ENCODE measurements at places on chromosomes 4 and X.

DNA sequence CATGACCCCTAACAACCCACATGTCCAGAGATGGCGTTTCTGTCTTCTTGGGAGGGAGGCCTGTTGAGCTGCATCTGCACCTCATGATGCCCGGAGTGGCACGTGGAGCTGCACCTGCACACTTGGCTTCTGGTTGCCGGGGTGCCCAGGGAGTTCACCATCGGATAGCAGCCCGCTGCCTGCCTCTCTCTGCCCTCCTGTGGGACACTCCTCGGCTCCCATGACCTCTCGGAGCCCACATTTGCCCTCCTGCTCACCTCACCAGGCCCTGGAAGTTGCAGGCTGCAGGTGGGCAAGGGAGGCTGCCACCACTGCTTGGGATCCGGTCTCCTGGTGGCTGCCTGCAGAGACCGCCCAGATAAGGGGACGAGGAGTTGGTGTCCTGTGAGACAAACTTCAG is 74.1 kb downstream of the TRAPPC11 start:
- DNase-seq: no peak

- no peak for DNase-seq
Measured at GRCh38 chrX:43702660-43703059, 46.6 kb downstream of the MAOA start.

DNA sequence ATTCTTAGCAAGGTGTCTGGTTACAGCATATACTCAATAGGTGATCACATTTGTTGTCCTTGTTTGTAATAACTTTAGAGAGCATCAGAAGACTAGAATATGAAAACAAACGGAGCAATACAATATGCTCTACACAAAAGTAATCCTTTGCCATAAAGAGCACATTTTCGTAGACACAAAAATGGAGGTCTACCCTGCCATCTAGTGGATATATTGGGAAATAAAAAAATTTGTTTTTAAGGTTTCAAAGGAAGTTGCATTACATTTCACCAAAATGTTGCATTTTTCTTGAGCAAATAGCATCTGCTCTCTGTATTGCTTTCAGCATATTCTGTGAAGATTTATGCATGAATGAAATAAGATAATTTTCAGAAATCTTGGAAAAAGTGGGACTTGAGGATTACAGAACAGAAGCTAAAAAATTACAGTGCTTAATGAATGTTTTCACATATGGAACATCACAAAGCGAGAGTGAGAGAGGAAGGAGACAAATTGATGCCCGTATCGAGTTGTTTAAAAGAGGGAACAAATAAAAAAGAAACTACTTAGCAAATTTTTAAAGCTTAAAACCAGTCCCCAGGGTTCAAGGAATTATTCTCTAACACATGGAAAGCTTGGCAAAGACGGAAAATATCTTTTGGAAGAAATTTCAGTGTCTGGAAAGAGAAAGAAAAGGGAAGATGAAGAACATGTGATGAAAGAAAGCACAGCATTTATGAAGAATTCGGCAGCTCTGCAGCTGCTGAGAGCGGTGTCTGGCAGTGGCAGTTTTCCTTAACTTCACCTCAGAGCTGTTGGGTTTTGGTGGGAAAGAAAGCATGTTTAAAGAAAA is 390.1 kb downstream of the ANKRD50 start:
- DNase-seq: no peak

DNA sequence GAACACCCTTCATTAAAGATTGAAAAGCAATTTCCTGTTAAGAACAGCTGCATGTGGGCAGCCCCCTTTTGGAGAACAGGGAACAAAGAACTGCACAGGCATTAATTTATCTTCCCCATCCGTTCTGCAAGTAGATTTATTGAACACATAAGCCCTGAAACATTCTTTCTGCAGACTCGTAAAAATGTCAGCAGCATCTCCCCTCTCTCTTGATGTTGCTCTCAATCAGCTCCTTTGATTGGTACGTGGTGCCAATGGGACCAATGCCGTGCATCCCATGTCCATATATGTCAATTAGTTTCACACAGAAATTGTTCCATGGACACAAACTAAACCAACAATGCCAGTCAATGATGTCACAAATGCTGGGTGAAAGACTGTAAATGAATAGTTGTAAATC is 228.5 kb upstream of the RASGEF1B start:
- DNase-seq: no peak

DNA sequence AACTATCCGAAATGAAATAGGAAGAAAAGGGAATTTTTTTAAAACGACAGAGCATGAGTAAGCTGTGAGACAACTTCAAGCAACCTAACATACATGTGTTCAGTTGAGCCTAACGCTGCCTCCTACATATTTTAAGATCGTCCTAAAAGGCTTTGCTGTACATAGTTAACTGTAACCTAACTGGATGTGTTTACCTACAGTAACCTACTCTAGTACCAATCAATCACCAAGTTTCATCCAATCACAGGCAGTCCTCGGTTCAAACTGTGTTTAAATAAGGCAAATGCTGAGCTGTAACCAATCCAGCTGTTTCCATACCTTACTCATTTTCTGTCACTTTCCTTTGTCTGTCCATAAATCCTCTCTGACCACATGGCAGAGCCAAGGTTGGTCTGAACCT is 17.1 kb downstream of the RCHY1 start:
- no peak for DNase-seq

GRCh38 chrX:30308263-30309138 is 689 bp downstream of the NR0B1 start:
- no peak for DNase-seq

DNA sequence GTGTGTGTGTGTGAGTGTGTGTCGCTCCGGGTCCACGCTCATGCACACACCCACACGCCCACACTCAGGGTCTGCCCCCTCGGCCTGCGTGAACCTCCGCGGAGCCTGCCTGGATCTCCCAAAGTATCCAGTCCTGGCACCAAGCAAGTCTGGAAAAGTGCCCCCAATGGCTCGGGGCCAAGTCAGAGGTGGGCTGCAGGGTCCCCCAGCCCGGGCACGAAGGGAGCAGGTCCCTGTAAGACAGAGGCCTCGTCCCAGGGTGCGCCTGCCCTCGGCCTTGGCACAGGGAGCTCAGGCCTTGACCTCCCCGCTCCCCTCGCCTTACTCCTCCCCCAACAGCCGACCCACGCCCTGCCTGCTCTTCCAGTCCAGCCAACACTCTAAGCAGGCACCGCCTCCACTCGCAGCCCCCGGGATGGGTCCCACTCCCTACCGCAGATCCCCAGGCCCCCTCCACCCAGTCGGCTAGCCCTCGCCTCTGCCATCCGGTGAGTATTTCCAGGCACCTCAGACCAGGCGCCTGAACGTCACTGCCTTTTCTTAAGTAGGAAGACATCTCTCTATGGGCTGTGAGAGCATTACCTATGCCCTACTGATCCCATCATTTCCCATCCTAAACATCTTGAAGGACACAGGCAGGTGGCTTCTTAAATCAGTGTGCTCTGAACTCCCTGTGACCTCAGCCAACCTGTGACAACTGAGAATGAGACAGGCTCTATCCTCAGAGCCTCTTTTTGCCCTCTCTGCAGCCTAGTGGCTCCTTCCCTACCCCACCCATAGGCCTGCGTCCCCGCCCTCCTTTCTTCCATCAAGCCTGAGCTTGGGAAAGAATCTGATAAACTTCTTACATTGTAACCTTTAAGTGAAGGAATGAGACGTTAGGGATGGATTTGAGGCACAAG is 704 bp downstream of the FAM114A1 start:
- DNase-seq: no peak

GRCh38 chr4:2076908-2077536 is 17.9 kb downstream of the NAT8L start:
- DNase-seq: no peak

DNA sequence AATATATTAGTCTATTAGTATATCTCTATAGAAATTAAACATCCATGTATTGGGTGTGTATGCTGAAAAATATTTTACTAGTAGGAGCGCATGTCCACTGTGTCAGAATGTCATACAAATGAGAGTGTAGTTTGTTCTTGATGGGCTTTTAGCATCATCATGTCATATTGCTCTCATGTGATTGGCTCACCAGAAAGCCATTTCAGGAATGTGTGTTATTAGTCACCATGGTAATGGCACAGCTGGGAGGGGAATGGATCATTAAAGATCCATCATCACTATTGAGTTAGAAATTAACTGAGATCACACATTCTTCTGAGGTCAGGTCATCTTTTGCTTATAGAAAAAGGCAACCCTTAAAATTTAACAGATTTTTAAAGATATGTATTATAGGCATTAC is 77.3 kb downstream of the PHEX start:
- no peak for DNase-seq

GRCh38 chrX:44291468-44292092 is 51.9 kb downstream of the EFHC2 start:
- no peak for DNase-seq

DNA sequence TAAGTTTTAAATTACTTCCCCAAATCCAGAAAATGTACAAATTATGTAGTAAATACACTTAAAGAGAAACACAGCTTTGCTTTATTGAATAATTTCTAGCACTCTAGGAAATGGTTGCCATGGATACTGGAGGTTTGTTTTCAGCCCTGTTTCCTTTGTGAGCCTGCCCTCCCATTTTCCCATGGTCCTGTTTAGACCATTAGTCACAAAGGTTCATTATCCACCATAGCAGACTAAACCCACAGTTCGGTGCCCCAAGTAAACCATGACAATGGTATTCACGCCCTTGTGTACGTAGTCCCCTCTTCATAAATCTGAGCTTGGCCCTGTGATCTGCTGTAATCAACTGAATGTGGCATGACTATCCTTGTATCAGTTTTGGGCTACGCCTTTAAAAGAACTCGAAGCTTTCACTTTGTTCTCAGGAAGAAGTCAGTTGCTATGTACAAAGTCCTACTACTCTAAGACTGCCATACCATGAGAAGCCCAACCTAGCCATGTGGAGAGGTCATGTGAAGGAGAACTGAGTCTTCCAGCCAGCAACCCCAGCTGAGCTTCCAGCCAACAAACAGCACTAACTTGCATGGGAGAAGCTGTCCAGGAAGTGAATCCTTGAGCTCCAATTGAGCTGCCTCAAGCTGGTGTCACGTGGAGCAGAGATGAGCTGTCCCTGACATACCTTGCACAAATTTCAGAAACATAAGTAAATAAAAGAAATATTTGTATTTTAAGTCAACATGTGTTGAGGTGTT is 300.4 kb downstream of the LDB2 start:
- no peak for DNase-seq

DNA sequence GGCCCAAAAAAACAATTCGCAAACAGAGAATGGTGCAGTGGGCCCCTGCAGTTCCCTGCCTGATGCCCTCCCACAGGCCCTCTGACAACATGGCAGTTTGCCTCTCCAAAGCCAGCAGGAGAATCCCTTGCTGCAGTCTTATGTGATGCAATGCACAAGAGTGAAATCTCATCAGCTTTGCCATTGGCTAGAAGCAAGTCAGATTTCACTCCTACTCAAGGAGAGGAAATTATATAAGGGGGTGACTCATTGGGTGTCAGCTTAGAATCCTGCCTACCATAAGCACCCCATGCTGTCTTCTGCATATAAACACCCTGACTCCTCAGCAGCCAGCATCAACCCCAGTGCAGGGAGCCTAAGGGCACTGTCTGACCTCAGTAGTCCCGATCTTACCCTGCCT is 157.3 kb upstream of the LDB2 start:
- DNase-seq: no peak

- no peak for DNase-seq
Measured at GRCh38 chrX:10726647-10727046, 106.3 kb upstream of the MID1 start.

- DNase-seq: no peak
Measured at GRCh38 chr4:145881576-145881975, 57.0 kb downstream of the ZNF827 start.

- no peak for DNase-seq
Measured at GRCh38 chrX:65642914-65643491, 24.5 kb upstream of the MSN start.

DNA sequence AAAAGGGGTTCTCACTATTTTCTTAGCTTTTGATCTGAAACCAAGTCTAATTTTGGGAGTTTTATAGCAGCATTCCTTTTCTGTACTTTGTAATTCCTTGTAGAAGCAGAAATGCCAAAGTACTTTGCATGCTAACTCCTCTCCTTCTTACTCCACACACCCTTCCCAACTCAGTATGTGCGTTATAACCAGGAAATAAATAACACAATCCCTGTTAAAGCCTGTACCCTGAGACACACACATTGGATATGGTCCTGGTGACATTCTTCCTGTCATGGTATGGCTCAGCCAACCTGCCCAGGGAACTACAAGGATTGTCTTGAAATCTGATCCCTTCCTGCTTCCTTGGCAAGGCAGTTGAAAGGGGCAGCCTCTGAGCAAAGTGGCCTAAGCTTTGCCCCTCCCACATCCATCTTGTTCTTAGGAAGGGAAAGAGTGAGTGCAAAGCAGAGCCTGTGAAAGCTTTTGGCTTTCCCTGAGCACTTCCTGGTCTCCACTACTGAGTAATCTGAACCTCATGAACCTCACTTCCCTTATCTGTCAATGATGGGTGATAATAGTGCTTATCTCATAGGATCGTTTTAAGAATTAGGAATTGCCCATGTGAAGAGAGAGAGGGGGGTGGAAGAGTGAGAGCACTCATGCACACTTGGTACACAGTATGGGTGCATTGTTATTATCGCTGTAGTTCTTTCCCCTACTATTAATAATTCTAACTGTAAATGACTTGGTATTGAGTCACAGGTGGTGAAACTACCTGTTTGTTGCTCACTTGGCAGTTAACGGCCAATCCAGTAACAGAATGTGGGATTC is 109.3 kb downstream of the AFF2 start:
- peak; percentile 53 for DNase-seq

DNA sequence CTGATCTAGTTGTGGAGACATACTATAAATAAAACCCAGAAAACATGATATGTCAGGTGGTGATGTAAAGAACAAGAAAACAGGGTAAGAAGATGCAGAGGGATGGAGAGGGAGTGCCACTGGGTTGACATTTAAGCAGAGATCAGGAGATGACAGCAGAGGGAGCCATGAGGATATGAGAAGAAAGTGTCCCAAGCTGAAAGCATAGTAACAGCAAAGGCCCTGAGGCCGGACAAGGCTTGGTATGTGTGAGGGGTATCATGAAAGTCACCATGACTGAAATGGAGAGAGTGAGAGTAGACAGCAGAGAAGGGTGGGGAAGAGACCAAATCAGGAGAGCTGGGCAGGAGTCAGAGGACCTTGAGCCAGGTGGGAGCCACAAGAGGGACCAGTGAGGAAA is 3.4 kb downstream of the GPKOW start:
- DNase-seq: no peak

GRCh38 chr4:62717154-62717553 is 1517.0 kb downstream of the ADGRL3 start:
- DNase-seq: no peak

- no peak for DNase-seq
Measured at GRCh38 chr4:179027569-179027968, 1585.3 kb upstream of the AGA start.

Data from NCI-H1105 (cell line).